ENCODE measurements at places on chromosomes 2 and 18.
A peak's percentile ranks its signal among the peaks of the same experiment; 100 is the strongest.

DNA sequence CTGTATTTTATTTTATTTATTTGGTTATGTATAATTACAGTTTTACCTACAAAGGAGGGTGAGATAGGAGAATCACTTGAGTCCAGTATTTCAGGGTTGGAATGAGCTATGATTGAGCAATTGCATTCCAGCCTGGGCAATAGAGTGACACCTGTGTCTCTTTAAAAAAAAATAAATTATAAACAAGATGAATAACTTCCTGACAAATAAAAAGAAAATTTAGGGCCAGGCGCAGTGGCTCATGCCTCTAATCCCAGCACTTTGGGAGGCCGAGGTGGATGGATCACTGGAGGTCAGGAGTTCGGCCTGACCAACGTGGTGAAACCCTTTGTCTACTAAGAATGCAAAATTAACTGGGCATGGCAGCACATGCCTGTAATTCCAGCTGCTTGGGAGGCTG, 17.3 kb downstream of the MTA3 start:
- no peak for DNase-seq

GRCh38 chr2:190780594-190780993, 100.0 kb upstream of the GLS start:
- no peak for DNase-seq

DNA sequence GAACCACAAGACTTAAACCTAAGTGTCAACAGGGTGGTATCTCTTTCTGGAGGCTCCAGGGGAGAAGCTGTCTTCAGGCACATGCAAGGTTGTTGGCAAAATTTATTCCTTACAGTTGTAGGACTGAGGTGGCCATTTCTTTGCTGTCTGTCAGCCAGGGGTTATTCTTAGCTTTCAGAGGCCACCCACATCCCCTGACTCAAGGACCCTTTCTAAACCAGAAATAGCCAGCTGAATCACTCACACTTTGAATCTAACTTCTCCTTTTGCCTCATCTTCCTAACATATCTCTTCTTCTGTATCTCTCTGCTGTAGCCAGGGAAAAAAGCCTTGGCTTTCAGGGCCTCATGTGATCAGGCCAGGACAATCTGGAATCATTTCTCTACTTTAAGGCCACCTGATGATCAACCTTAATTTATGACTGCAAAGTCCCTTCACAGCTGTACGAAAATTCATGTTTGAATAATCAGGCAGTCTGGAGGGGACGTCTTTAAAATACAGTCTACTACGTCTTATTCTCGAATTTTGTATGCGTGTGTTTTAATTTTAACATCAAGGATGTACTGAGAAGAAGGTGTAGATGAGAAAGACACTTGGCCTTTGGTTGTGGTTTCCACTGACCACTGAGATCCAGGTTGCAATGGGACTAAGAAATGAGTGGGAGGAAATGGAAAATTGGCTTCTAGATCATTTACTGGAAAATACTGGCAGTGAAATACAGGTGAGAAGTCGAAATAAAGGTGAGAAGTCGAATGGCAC, 90.4 kb downstream of the DOCK10 start:
- no peak for DNase-seq

GRCh38 chr18:78893281-78894032, 86.2 kb upstream of the SALL3 start:
- DNase-seq: no peak

DNA sequence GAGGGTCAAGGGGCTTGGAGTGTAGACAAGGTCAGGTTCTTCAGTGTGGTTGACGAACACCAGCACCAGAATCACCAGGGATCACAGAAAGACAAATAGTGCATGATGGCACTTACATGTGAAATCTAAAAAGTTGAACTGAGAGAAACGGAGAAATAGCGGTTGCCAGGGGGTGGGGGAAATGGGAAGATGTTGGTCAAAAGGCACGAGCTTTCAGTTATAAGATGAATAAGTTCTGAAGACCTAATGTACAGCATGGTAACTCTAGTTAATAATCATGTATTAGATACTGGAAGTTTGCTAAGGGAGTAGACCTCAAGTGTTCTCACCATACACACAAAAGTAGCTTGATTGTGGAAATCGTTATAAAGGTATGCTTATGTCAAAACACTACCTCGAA, 43.7 kb upstream of the DARS1 start:
- no peak for DNase-seq

DNA sequence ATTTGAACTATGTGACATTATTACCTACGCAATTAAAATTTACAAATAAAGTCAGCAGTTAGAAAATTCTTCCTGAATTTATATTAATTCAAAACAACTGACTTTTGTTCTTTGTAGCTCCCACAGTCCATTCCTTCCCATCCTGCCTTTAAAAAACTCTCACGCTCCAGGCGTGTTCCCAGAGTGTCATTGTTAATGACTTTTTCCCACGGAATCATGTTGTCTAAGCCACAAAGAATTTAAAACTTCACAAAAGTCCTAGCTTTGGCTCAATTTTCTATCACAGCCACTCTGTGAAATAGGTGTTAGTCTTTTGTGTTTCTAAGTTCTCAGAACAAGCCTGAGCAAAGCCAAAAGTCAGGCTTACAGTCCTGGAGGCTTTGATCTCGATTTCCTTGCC, 26.5 kb downstream of the SLC1A4 start:
- no peak for DNase-seq

DNA sequence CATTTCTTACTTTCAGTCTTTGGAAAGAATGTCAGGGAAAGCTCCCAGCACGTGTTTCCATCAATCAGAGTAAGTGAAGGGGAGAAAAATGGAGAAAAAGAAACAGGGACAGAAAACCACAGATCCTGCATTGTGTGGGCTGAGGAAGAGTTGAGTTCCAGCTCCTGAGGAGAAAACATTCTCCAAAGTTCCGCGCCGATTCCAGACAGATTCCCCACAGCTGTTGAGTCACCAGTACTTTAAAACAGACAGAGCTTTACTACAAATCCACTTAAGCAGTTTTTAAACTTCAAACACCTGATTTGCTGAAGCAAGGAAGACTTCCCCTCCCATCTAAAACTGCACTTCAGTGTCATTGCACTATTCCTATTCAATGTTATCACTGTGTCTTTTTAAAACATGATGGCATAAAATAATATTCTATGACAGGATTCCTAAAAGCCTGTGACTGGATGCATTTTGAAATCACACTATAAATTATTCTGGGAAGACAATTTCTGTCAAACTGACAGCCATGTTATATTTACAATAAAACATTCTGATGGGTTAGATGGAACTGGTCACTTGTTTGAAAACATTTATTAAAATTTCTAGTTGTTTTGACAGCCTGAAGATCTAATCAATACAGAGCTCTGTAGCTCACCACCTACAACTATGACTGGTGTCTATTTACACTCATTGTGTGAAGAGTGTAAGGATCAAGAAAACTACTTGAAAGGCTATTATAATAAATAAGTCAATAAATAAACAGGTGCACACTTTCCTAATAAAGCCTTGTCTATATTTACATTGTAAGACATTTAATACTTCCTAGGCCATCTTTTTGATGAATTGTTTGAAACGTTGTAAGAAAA, 40.9 kb downstream of the TCF4 start:
- DNase-seq: peak; percentile 51

GRCh38 chr2:149160701-149161217, 122.3 kb downstream of the LYPD6B start:
- no peak for DNase-seq

- no peak for DNase-seq
These were observed 19.6 kb upstream of the ALLC start for GRCh38 chr2:3638456-3638810.
